ENCODE measurements at places on chromosomes 13 and 19. TPM values are rescaled to one million over a fixed set of nuclear protein-coding genes. Genes with fewer than 3 reads are reported as not detected.

The ZNF491 gene
- total RNA-seq = 0.11 TPM

The ZNF284 gene
- total RNA-seq = 0.86 TPM

The HTR2A gene
- not detected for total RNA-seq

The FLT1 gene
- total RNA-seq = 0.08 TPM

The ANKLE1 gene
- total RNA-seq = 0.76 TPM

The NANOS2 gene
- total RNA-seq = not detected

The PSG3 gene
- total RNA-seq = not detected

The CADM4 gene
- 6.8 TPM for total RNA-seq

The SMAD9 gene
- 0.39 TPM for total RNA-seq

The RGL3 gene
- total RNA-seq = not detected

The PGLYRP2 gene
- total RNA-seq = not detected

The NANOS3 gene
- not detected for total RNA-seq

The FPR3 gene
- not detected for total RNA-seq

The TTC9B gene
- not detected for total RNA-seq

The FOSB gene
- 7.5 TPM for total RNA-seq

The CGB5 gene
- not detected for total RNA-seq

The PSG11 gene
- total RNA-seq = not detected

The SRRM5 gene
- total RNA-seq = not detected

The CEACAM1 gene
- 1.1 TPM for total RNA-seq

The KLF1 gene
- not detected for total RNA-seq

The KANK2 gene
- 15.2 TPM for total RNA-seq

The NCR1 gene
- total RNA-seq = not detected
